ENCODE measurements at places on chromosomes 5 and 9. TPM values are rescaled to one million over a fixed set of nuclear protein-coding genes. Genes with fewer than 3 reads are reported as not detected.

GRCh38 chr9:120465685-120466407 lies 114.1 kb downstream of the CDK5RAP2 start:
- no peak for DNase-seq

- no peak for DNase-seq
These were observed 37.4 kb downstream of the CFAP90 start for GRCh38 chr5:7813576-7813975.

RAB14 gene
- total RNA-seq = 54.5 TPM

NAIP gene
- 69.9 TPM for total RNA-seq

IL7R gene
- 341 TPM for total RNA-seq

Data from naive thymus-derived CD4-positive, alpha-beta T cell (primary cell).